ENCODE measurements at places on chromosomes 3 and 15.

GRCh38 chr15:69789648-69790393 lies 307.9 kb downstream of the TLE3 start:
- no peak for DNase-seq

DNA sequence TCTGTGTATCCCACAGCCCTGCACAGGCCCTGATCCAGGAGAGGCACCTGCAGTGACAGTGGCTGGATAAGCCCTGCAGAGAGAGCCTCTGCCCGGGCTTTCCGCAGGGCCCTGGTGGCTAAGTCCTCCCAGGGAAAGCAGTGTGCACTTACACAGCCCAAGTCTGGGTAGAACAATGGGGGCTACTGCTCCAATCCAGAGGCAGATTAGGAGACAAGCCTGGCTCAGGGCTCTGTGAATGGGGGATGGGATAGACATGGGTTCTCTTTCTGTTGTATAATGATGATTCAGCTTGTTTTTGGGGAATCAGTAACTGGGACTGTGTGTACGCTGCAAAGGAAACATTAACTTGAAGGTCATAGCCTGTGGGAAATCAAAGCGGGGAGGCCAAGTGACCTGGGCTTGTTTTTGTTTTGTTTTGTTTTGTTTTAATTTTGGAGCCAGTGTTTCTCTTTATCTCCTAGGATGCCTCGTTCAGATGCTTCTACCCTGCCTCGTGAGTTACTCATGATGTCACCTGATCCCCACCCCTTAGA lies 4.1 kb upstream of the ALDH1L1 start:
- no peak for DNase-seq

- DNase-seq: peak; percentile 38
These were observed 26.4 kb downstream of the STOML1 start for GRCh38 chr15:73965758-73966113.

DNA sequence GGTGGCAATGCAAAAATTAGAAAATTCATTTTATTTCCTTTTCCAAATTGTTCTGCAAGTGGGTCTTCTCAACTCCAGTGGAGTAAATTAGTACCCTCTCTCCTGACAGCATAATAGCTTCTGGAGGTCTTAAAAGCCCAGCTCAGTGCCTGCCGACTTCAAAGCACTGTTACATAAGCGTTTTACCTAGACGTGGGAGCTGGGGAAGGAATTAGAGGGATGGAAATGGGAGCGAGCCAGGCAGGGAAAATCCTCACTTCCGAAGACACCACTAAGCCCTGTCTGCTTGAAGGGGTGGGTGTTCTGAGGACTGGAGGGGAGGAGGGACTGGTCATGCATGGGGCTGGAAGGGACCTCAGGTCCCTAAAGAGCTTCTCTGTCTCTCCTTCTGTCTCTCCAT lies 77.2 kb upstream of the SLC6A1 start:
- DNase-seq: no peak

GRCh38 chr15:59059076-59059597 lies 45.8 kb upstream of the CCNB2 start:
- DNase-seq: no peak

DNA sequence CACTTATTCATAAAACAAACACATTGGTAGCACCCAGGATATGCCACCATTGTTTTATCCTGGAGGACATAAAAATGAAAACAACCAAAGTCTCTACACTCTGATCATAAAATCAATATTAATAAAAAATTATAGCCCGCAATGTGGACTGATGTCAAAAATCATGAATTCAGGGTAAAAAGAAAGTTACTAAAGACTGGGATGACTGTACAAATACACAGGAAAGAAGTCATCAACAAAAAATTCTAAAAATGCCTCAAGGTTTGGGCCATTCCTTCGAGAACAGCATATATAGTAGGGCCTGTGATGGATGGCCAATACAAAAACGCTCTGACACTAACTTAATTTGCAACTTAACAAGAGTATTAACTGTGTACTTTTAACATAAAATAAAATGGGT lies 76.8 kb downstream of the THBS1 start:
- no peak for DNase-seq

- DNase-seq: no peak
These were observed 17.2 kb downstream of the KLF13 start for GRCh38 chr15:31343831-31344230.

DNA sequence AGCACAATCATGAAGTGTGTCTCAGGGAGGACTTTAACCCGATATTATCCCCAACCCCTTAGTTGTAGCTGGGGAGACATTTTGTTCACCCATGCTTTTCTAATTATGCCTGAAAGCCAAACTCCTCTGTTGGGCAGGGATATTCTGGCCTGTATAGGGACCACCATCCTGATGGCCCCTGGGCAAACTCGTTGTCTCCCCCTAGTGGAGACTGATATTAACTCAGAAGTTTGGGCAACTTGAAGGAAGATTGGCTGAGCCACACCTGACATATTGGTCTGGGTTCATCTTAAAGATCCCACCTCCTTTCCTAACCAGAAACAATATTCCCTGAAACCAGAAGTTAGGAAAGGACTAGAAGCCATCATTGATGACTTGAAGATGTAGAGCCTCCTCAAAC lies 42.3 kb downstream of the TM4SF18 start:
- DNase-seq: peak; percentile 49

- peak; percentile 76 for DNase-seq
These were observed 48.4 kb downstream of the EOMES start for GRCh38 chr3:27673701-27674100.

Data from NB4 (cell line).